Activated T-helper 9 cell treated with anti-CD3 and anti-CD28 coated beads, Interleukin-2, amount 50 U/mL, for 16 hours (primary cell): ENCODE measurements at places on chromosomes 7 and 10.

GRCh38 chr7:22821702-22822485 is 755 bp downstream of the TOMM7 start:
- no peak for DNase-seq

DNA sequence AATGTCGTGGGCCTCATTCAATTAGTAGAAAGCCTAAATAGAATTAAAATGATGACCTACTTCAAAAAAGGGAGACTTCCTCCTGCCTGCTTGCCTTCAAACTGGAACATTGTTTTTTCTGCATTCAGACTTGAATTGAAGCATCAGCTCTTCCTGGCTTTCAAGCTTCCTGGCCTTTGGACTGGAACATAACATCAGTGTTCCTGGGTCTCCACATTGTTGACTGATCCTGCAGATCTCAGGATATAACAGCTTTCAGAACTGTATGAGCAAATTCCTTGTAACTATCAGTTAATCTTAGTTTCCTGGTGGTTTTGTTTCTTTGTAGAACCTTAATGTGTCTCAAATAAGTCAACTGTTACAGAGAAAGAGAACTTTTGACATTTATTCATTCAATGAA is 18.6 kb downstream of the MAGI2 start:
- DNase-seq: no peak

- DNase-seq: no peak
Measured at GRCh38 chr10:13637303-13637856, 50.6 kb downstream of the PRPF18 start.

DNA sequence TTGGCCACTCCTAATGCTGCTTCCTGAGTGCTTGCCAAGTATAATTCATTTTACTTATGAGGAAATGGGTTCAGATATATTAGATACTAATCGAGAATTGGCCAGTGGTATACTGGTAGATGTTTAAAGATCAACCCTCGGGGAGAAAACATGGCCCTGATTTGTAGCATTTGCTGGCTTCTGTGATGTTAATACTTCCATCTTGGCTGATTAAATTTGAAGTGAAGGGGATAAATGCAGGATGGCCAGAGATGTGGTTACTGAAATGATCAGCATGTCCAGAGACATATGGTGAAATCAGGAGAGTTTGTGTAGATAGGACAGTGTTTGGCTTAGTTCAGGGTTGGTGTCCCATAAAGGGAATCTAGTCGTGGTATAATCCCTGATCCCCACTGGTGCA is 11.2 kb downstream of the UBE2D4 start:
- DNase-seq: no peak

- peak; percentile 28 for DNase-seq
Measured at GRCh38 chr7:70856901-70857630, 274.9 kb upstream of the GALNT17 start.

DNA sequence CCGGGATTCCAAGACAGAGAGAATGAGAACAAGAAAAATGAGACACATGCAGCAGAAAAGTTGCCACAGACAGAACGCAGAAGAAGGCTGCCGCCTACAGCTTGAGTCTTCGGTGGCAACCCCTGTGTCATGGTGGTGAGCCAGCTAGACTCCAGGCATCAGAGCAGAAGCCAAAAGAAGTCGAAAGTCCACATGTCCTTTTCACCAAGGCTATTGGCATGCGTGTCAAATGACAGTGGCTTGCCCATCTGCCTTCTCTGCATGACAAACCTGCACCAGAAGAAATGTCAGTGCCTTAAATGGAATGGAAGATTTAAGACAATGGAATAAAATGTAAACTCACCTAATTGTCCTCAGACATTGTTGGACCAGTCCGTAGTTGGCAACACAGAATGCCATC is 93.9 kb upstream of the NPSR1 start:
- DNase-seq: no peak

DNA sequence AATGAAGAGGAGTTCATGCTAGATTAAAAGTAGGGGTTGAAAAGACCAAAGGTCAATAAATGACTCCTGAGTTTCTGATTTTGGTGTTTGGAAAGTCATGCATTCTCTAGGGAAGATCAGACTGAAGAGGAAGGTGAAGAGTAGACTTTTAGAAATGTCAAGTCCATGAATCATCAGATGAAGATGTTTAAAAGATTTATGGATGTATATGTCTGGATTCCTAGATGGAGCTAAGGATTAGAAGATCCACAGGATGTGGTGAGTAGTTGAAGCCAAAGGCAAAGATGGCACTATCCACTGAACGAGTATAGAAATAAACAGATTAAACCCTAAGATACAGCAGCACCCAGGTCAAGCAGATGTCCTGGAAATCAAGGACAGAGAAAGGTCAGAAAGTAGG is 298.5 kb downstream of the GPAM start:
- no peak for DNase-seq

DNA sequence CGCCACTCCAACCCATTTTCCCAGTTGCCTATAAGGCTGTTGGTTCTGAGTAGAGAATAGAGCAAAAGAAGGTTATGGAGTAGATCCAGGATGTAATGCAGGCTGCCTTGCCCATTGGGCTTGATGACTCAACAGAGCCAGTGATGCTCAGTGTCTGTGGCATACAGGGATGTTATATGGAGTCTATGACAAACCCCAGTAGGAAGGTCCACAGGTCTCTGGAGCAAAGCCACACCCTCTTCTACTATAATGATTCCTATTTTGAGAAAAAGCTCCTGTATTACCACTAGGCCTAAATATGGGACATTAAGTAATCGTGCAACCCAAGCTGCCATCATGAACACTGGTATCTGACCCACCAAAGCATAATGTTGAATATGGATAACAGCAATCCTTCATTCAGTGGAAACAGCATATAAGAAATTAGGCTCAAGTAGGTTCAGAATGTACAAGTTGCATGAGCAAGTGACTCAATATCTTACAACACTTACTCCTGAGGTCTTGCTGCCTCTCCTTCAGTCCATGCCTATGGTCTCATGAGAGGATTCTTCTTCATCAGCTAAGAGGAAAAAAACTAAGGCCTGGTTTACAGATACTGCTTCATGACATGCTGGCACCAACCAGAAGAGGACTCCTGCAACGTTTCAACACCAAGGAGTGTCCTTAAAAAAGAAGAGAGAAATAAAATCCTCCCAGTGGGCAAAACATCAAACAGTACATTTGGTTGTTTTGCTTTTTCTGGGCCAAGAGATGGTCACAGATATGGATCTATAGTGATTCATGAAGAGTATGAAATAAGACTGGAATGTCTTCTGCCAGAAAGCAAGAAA is 14.8 kb upstream of the FHIP2A start:
- DNase-seq: no peak

GRCh38 chr10:113326160-113327111 is 226.4 kb upstream of the HABP2 start:
- DNase-seq: no peak

GRCh38 chr7:131480384-131481315 is 75.8 kb downstream of the PODXL start:
- DNase-seq: no peak

GRCh38 chr7:76343294-76343930 is 15.4 kb downstream of the YWHAG start:
- DNase-seq: no peak

DNA sequence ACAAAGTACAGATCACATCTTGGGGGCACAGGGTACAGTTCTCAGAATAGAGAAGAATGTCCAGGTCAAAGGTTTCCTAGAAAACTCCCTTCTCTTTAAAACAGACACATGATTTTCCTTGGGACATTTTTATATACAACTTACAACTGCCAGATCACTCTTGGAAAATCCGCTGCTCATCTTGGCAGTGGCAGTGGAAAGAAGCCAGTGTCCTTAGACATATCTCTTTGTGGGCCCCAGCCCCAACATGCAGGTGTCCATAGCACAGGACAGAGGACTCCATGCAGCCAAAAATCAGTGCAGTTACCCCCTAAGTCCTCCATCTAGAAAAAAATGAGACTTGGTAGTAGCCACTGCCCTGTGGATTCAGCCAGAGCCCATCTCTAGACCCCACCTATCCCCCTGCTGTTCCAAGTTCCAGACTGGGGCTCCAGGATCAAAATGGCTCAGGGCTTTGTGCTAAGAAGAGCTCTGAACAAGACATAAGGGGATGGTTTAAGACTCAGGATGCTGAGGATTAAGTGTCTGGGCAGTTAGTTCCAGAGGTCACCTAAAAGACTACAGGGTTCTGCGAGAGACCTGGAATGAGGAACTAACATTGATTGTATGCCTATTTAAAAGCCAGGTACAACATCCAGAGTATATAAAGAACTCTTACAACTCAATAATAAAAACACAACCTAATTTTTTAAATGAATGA is 34.4 kb downstream of the HIPK2 start:
- DNase-seq: no peak

GRCh38 chr10:3018247-3018646 is 49.1 kb upstream of the PFKP start:
- DNase-seq: no peak

GRCh38 chr10:1205450-1206030 is 149.4 kb downstream of the WDR37 start:
- DNase-seq: no peak

DNA sequence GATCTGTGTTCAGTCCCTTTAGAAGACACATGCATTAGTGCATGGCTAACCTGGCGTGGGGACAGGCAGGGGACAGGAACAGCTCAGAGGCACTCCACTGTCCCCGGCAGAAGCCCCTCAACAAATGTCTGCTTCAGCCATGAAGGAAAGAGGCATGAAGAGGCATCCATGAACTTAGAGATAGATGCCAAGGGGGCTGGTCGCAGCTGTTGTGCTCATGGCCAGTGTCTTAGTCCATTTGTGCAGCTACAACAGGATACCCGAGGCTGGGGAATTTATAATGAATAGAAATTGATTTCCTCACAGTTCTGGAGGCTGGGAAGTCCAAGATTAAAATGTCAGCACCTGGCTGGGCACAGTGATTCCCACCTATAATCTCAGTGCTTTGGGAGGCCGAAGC is 14.5 kb upstream of the GNA12 start:
- no peak for DNase-seq

DNA sequence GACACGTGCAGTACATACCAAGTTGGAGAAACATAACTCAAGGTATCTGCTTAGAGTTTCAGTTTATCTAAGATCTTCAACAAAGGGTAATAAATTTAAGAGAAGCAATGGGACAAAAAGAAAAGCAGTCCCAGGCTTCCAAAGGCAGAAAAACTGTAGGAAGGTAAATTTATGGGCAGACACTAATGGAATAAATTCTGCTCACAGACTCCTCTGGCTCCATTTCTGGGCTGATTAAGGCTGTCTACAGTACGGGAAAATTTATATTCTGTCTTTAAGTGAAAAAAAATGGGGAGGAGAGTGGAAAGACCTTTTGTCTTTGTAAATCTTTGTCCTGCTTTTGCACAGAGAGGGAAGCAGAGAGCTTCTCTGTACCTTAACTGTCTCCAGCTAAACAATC is 587.5 kb upstream of the IGFBP3 start:
- DNase-seq: no peak

GRCh38 chr7:128304212-128304611 is 39.5 kb downstream of the RBM28 start:
- no peak for DNase-seq

GRCh38 chr7:20417675-20418382 is 87.1 kb downstream of the ITGB8 start:
- no peak for DNase-seq

DNA sequence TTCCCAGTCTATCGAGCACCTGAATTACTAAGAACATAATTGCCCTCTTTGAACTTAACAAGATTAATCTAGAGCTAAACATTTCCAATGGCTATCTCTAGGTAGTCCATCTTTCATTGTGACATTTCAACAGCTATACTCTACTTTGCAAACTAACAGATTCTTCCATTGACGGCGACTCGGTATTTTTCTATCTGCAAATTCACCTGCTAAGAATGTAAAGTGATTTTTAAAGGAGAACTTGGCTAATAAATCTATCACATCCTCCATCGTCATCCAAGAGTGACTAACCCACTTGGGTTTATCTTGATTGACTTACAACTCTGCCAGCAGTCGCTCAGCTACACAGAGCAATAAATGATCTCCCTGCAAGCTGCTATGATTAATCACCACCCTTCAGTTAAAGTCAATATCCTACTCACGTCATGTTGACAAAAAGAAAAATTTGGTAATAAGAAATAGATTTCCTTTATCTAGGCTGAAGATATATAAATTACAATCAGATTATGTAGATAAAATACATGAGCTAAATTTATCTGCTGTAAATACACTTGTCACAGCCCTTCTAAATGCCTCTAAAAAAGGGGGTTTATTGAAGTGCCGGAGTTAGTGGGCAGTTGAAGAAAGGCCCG is 99.5 kb downstream of the SFMBT2 start:
- no peak for DNase-seq

- DNase-seq: no peak
Measured at GRCh38 chr10:75606203-75606779, 174.9 kb downstream of the LRMDA start.

DNA sequence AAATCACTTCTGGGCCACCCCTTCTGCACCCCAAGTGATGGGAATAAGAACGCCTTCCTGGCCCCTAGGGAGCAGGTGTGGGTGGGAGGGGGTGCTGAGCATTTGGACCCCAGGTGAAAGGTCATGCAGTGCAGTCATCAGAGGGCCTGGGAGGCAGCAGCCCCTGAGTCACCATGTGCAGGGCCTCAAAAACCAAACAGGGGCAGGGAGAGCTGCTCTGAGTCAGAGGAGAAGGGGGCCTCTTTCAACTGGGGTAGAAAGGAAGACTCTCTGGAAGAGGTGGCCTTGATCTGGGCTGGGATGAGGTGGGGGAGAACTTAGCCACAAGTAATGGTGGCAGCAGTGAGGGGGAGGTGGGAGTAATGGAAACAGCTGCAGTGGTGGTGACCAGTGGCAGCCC is 164.3 kb downstream of the BUB3 start:
- DNase-seq: no peak

DNA sequence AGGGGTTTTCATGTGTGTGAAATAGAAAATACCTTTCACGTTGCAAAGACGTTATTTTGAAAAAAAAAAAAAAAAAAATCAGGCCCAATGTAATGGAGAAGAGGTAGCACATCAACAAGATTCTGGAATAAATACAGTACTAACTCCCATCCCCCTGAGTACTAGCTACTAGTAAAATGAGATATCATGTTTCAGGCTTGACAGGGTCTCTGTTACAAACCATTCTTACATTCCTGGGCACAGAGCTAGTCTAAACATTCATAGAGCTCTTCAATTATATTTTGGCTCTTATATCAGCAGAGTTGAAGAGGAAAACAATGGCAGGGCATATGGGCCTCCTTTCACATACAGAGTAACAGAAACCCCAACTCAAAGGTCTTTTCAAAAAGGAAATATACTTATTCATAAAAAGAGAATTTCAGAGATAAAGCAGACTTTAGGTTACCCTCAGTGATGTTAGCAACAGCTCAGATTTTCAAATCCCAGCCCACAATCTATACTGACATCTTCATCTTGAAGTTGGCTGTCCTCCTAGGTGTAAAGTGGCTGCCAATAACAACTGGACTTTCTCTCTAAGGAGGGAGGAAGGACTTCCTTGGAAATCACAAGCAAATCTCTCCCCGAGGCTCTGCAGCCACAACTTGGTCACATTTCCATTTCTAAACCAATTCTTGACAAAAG is 18.6 kb downstream of the C7orf33 start:
- DNase-seq: no peak

- no peak for DNase-seq
Measured at GRCh38 chr10:89250865-89251408, 638 bp downstream of the LIPA start.
